ENCODE measurements at places on chromosomes 7 and 10. TPM values are rescaled to one million over a fixed set of nuclear protein-coding genes. Genes with fewer than 3 reads are reported as not detected.

The TMEM72 gene
- not detected for total RNA-seq

The CADPS2 gene
- total RNA-seq, result 10.0 TPM

The FOXI2 gene
- not detected for total RNA-seq

The ALOX5 gene
- 2.8 TPM for total RNA-seq

The MPP7 gene
- total RNA-seq, result 2.2 TPM

The SORBS1 gene
- total RNA-seq, result 303 TPM

The IQUB gene
- 3.8 TPM for total RNA-seq

The GIMAP6 gene
- 2.8 TPM for total RNA-seq

The OR6B1 gene
- total RNA-seq, result not detected

The OR9A2 gene
- 5.6 TPM for total RNA-seq

The GIMAP1 gene
- total RNA-seq, result 0.63 TPM

The PRPS1L1 gene
- total RNA-seq, result not detected

The CYP3A5 gene
- total RNA-seq, result 0.63 TPM

The HECW1 gene
- total RNA-seq, result 107 TPM

The AGAP5 gene
- 12.2 TPM for total RNA-seq
